ENCODE measurements at places on chromosomes 5 and 9.

- no peak for DNase-seq
Observed at GRCh38 chr5:99023330-99023729, 94.5 kb upstream of the CHD1 start.

GRCh38 chr5:105536675-105537074 lies 1974.1 kb upstream of the NUDT12 start:
- no peak for DNase-seq

DNA sequence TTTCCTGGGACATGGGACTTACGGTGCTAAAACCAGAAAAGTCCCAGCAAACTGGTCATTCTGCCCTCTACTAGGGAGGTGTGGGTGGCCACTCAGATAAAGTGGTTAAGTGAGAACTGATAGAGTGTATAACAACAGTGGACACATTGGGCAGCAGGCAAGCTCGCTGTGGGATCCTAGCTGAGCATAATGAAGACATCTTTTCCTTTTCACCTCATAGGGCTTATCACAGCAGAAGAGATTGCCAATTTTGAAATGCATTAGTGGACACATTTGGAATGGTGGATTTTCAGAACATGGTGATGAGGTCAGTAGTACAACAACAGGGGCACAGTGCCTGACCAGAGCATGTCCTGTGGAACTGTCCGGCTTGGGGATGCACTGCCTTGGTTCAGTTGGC lies 477.1 kb upstream of the KIF2A start:
- no peak for DNase-seq

DNA sequence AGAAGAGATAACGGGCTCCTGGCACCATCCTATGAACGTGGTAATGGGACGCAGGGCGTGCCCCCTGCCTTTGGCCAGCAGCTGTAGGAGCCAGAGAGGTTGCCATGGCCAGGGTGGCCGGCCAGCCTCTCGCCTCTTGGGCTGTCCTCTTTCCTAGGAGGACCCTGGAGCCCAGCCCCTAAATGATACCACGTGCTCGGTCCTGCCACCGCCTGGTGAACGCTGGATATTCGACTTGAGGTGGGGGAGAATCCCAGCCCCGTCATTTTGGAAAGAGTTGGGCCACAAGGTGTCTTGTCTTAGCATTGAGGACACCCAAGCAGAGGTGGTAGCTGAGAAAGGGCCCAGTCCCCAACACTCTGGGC lies 391 bp upstream of the NRG2 start:
- no peak for DNase-seq

DNA sequence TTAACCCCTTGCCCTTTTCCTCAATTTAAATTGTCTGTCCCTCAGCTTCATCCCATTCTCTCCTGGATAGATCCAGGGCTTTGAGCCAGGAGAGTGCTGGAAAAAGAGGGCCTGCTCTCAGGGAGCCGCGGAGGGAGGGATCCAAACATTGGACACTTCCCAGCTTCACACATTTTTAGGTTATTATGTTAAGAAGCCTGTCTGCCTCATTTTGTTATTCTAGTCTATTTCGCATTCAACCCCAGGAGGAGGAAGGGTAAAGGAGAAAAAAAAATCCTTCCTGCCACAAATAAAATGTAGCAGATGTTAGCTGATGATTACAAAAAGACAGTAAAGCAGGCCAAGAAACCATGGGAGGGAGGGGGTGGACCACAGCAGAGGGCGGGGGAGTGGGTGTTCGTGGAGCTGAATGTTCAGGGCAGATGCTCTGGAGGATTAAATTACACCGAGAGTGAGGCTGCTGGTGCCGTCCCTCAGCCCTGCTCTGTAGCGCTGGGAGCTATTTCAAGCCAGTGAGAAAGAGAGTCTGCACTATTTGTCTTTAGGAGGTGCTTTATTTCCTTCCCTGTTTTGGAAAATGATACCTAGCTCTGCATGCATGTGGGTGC lies 60.6 kb upstream of the ZFR start:
- no peak for DNase-seq

DNA sequence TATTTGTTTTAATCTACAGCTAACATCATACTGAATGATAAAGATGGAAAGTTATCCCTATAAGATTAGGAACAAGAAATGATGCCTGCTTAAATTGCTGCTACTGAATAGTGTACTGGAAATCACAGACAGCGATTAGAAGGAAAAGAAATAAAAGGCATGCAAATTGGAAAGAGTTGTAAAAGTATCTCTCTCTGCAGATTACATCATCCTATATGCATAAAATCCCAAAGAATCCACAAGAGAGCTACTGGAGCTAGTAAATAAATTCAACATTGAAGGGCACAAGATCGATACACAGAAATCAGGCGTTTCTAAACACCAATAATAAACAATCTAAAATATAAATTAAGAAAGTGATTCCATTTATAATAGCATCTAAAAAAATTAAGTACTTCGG lies 75.3 kb upstream of the SIMC1 start:
- no peak for DNase-seq

GRCh38 chr5:110055302-110055701 lies 365.6 kb downstream of the MAN2A1 start:
- no peak for DNase-seq

DNA sequence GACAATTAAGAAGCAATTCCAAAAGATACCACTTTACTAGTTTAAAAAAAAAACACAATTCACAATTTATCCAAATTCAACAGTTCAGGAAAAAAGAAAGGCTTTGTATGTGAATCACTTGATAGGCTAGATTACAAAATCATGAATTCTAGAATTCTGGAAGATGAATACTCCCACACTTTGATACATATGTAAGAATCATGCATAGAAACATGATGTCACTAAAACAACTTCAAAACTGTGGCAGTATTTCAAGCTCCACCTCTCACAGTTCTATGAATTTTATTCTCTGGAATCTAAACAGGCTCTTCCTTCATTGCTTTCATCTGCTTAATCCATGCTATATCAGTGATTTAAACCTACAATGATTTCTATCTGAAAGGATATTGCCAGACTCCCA lies 51.0 kb downstream of the GNAQ start:
- DNase-seq = no peak

Data from activated T-cell treated with anti-CD3 and anti-CD28 coated beads for 1 hour (primary cell).